ENCODE measurements at places on chromosomes 12 and 14. TPM values are rescaled to one million over a fixed set of nuclear protein-coding genes. Genes with fewer than 3 reads are reported as not detected.

- peak; percentile 92 for DNase-seq
Observed at GRCh38 chr12:52023182-52023975, 16.6 kb downstream of the TAMALIN start.

- DNase-seq = no peak
Observed at GRCh38 chr12:126457776-126458175, 1392.5 kb downstream of the AACS start.

DNA sequence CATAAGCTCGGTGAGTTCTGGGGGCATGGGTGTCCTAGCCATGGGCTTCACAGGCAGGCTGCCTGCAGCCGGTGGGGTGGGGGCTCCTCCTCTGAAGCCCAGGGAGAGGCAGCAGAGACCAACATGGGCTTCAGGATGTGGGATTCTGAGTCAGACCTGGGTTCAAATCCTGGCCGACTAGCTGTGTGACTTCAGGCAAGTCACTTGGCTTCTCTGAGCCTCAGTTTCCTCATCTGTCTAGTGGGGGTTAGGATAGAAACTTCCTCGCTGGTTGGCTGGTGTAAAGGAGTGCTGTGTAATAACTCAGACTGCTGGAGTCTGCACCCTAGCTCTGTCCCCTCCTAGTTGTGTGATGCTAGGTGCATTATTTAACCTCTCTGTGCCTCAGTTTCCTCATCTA lies 12.2 kb downstream of the RNFT2 start:
- no peak for DNase-seq

- DNase-seq = no peak
Observed at GRCh38 chr12:67449591-67450052, 180.5 kb downstream of the CAND1 start.

The PLCZ1 gene
- total RNA-seq = not detected

The FAM222A gene
- total RNA-seq = 12.5 TPM

The NDUFA9 gene
- 71.6 TPM for total RNA-seq

The DHRS4L2 gene
- 17.1 TPM for total RNA-seq
